Posterior cingulate gyrus (tissue), 11 donors: ENCODE measurements at places on chromosomes 7 and 10.

GRCh38 chr7:46681865-46682503, 760.9 kb upstream of the IGFBP3 start:
- no peak for DNase-seq

DNA sequence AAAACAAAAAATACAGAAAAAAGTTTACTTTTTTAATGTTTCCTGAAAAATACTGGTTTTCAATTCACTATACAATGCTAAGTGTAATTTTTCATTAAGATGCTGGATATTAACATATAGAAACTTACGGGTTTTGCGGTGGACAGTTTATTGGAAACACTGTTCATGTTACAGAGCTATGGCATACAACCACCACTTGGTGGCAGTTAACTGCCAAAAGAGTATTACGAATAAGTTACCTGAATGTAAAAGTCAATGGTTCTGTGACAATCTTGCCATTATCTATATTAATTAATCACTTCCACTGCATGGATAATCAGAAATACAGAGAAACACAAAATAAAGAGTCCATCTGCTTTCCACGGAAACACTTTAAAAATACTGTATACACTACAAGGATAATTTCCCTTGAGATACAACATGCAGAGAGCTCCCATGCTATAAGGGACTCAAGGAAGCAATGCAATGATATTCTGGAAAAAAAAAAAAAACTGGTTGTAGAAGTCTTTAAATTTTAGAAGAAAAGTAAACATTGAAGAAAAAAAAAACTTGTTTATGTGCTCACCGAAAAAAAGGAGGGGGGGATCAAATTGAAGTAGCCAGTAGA, 97.0 kb downstream of the TPK1 start:
- DNase-seq = no peak

GRCh38 chr7:15801551-15801950, 115.1 kb upstream of the MEOX2 start:
- DNase-seq = no peak

DNA sequence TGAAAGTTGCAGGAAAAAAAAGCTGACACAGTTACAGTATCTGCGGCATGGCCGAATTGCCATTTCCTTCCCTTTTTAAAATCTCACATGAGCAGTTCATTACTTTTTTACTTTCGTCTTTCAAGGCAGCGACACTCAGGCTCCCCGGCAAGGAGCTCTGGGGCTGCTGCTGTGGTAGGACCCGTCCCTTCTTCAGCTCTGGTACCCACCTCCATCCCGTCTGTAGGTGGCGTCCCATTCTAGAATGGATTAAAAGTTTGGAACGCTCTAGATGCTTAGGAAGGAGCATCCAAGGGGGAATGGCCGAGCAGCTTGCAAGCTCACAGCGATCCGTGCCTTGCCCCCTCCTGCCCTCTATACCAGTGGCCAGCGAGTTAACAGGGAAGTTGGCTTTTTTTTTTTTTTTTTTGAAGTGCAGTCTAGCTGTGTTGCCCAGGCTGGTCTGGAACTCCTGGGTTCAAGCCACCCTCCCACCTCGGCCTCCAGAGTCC, 22.8 kb upstream of the TTYH3 start:
- no peak for DNase-seq

- DNase-seq = no peak
Observed at GRCh38 chr10:69866688-69867461, 65.2 kb downstream of the COL13A1 start.

DNA sequence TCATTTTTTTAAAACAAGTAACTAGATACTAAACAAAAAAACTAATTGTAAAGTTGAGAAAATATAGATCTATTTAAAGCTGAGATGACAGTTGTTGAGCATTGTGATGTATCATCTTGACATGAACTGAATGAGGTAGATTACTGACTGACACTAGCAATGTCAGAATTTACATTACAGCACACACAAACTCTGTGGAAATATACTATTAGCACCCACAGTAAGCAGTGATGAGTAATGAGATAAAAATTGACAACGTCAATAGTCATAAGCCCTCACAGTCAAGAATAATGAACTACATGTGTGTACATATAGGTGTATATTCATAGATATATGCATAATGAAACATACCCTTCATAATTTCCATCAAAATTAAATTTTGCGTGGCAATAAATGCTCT, 368.4 kb downstream of the TFEC start:
- no peak for DNase-seq

- DNase-seq = no peak
Observed at GRCh38 chr7:94547126-94547525, 37.5 kb downstream of the CASD1 start.

DNA sequence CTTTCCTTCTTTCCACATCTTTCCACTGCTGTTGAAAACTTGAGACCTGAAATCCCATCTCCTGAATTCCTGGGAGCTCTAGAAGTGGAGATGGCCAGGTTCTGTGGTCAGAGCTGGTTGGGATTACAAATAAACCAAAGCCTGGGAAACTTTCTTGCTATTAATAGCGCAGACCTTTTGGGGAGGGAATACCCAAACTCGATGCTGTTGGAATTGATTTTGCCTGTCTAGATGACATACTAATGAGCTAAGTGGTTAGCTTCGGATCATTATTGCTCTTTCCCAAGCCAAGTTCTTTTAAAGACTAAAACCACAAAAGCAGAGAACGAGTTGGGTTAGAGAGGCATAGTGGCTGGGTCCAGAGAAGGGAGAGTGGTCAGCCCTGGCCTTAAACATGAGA, 76.6 kb downstream of the TCF7L2 start:
- DNase-seq = no peak

DNA sequence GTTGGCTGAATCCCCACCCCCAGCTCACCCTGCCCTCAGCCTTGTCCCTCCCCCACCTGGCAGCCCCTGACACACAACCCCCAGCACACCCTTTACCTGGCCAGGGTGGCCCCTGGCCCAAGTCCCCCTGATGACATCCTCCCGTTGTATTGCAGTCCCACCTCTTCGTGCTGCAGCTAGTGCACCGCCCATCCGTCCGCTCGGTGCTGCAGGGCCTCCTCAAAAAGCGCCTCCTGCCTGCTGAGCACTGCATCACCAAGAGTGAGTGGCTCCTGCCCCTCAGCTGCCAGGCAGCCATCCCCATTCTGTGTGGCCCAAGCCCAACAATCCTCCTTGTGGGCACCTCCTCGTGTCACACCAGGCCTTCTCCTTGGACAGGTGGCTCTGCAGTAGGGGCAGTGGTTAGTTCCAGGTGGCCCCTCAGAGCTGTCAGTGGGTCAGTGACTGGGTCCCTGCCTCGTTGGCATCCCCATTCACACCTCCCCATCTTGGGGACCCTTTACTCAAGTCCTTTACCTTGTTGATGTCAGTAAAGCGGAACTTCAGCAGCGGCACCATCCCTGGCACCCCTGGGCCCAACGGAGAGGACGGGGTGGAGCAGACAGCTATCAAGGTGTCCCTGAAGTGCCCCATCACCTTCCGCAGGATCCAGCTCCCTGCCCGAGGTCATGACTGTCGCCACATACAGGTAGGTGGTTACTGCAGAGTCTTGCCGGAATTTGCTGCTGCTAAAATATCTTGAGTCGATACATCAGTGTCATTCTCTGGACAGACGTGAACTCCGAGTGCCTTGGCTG, 14.3 kb downstream of the ZMIZ2 start:
- no peak for DNase-seq

DNA sequence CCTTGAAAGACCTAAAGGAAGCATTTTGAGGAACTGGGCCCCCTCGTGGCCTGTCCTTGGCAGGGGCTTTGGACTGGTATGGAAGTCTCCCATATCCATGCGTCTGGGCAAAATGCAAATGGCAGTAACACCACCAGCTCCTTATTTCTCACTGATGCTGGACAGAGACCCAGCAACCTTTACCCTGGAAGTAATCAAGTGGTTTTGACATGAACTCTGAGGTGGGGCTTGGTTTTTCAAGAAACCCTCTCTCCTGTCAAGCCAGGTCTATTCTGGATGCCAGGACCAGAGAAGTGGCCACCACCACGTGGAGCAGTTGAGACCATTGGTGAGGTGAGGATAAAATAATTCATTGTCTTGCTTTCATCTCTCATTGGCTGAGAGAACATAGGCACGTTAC, 84.4 kb downstream of the OTUD1 start:
- no peak for DNase-seq

DNA sequence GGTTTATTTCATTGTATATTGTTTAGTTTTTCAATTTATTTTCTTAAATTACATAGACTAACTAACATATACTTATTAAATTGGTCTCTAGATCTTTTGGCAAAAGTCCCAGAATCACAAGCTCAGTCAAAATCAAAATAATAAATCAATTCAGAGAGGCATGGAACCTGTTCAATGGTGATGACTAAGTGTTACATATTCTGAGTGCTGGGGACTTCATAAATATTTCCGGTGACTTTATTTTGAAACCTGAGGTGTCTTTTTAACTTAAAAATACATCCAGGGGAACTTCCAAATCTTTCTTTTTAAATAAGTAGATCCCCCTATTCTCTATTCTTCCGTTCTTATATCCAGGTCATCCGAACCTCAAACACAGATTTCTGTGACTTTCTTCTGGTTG, 89.6 kb upstream of the ZNF804B start:
- DNase-seq = no peak

GRCh38 chr7:47387506-47387905, 194.4 kb downstream of the TNS3 start:
- DNase-seq = no peak

- DNase-seq = no peak
Observed at GRCh38 chr7:151834271-151835035, 42.5 kb downstream of the PRKAG2 start.
